Left renal pelvis (tissue), 4 donors: ENCODE measurements at places on chromosomes 4 and X.

DNA sequence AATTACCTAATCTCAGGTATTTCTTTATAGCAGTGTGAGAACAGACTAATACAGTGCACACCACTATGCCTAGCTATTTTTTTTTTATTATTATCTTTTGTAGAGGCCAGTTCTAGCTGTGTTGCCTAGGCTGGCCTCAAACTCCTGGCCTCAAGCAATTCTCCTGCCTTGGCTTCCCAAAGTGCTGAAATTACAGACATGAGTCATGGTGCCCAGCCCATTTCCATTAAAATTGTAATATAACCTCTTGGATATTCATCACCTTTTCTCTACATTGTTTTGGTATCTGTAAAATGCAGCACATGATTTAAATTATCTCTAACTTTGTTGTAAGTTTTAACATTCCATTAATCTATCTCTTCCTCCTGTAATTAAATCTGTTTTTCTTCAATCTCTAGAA lies 2052.9 kb downstream of the ARAP2 start:
- no peak for DNase-seq

- no peak for DNase-seq
Observed at GRCh38 chr4:99943904-99944437, 2.4 kb downstream of the DNAJB14 start.

GRCh38 chrX:53440621-53441517 lies 6.7 kb upstream of the HSD17B10 start:
- DNase-seq, result no peak

DNA sequence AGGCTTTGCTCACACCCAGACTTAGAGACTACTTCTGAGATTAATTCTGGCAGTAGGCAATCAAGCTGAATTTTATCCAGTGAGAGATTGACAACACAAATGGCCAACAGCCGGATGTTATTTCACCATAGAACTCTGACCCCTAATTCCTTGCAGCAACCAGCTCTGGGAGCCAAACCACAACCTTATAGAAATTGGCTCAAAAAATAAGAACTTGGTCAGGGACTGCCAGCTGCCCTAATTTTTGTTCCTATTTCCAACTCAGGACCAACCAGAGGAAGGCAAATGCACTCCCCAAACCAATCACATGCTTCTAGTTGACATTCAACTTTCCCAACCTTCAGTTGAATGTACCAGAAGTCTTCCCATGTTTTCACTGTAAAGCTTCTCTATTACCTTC lies 269.7 kb downstream of the HS3ST1 start:
- no peak for DNase-seq

DNA sequence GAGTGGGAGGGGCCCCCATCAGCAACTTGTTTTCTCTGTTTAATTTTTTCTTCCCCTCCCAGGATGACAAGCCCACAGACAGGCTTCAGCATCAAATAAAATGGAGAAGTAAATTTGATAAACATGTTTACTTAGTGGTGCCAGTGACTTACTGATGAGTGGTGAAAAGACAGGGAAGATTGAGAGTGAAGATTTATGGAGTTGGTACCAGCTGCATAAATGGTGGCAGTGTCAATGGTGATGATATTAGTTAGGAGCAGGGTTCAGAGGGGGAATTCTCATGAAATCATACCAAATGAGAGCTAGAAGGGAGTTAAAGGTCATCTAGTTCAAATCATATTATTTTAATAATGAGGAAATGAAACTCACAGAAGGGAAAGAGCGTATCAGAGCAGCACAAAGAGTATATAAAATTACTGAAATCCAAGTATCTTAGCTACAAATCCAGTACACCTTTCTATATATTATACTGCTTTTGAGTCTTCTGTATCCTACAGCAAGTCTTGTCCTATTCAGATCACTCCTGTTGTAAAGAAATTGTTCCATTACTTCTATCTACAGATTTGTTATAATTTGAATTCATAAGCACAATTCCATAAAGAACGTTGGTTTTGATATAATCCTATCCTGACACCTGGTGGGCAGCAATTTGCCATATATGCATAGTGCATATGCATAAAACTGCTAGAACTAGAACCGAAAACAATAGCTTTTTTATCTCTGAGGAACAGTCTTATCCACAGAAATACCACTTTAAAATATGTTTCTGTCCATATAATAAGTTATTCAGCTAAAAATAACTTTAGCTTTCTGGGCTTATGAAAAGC lies 5.0 kb downstream of the P2RY10 start:
- no peak for DNase-seq
